ENCODE measurements at places on chromosomes 16 and 17.

- no peak for DNase-seq
Measured at GRCh38 chr16:77399546-77399945, 35.3 kb downstream of the ADAMTS18 start.

DNA sequence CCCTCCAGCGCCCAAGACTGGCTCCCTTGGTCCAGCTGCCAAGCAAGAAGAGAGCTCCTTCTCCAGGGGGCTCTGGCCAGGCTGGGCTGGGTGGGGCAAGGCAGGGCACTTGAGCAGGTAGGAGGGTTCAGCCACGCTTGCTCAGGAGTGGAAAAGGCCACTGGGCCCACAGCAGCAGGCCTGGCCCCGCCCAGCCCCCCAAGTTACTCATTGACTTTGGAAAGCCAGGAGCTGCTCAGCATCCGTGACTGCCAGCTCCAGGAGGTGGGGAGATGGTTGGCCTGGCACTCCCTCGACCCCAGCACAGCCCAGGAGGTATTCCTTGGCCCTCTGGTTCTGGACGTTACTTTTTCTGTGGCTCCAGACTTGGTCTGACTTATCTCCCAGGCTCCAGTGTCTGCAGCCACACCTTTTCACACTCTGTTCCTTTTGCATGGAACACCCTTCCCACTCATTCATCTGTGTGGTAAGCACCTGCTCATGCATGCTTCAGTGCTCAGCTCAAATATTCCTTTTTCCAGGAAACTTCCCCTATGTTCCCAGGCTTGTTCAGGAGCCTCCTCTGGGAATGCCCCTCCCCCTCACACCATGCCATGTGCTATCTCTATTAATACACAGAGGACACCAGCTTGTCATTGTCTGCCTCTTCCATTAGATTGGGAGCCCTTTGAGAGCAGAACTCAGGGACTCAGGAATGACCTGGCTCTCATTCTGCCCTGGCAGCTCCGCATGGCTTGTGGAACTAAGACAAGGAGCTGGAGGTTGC, at the start of gene CDH16:
Gene CDH16 (minus strand): TSS at position 83 of the 766 bp plus-strand sequence. CDS start 820 bp downstream, outside the sequence.
- DNase-seq, result no peak

- DNase-seq, result no peak
Measured at GRCh38 chr17:82237083-82237745, 8.4 kb downstream of the SLC16A3 start.

- no peak for DNase-seq
Measured at GRCh38 chr17:2405247-2405926, 4.5 kb upstream of the MNT start.

DNA sequence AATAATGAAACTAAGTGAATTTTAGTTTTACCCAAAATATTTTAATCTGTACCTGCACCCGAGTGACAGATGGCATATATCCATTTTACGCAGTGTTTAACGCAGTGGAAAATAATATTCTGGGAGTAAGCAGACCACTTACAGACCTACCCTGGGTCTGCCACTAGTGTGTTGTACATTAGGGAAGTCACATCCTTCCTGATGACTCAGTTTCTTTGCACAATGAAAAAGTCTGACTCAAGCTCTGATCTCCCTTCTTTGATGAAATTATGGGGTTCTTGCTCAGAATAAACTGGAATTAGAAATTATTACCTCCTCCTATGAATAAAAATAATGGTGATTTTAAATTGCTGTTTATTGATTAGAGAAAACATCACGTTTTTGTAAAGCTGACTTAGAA, 123.2 kb upstream of the AXIN2 start:
- DNase-seq, result no peak

DNA sequence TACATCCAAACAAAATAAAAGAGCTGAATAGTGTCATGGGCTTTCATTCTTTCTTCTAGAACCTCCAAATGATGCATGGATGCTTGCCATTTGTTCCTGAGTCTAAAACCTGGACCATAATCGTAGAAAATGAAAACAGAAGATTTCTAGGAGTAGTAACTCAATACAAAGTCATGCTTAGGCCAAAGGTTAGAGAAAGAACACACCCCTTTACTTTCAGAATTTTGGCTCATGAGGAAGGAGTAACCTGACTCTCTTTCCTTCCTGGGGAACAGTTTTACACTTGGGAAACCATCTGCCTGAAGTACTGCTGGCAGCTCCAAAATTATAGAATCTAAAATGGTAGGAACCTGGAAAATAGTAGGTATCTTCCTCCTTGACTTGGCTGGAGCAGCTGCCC, 137.2 kb downstream of the SNX11 start:
- no peak for DNase-seq

DNA sequence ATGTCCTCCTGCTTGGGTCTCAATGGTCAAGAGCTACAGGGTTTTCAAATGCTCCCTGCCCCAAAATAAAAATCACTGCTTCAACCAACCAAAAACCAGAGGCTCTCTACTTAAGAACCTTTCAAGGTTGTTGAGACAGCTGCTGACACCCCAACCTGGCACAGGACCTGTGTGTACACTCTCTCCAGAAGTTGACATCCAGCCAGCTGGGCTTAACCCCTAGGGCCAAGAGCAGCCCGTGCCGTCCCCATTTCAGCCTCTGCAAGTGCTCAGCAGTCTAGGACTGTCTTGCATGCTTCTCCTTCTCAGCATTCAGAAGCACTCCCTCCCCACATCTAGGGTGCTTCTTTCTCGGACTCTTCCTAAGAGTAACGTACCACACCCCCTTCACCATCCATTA, 59.0 kb upstream of the TRAP1 start:
- no peak for DNase-seq

GRCh38 chr17:77304746-77305473, 164.1 kb downstream of the SEC14L1 start:
- no peak for DNase-seq

GRCh38 chr17:67637901-67638641, 79.7 kb upstream of the NOL11 start:
- no peak for DNase-seq

DNA sequence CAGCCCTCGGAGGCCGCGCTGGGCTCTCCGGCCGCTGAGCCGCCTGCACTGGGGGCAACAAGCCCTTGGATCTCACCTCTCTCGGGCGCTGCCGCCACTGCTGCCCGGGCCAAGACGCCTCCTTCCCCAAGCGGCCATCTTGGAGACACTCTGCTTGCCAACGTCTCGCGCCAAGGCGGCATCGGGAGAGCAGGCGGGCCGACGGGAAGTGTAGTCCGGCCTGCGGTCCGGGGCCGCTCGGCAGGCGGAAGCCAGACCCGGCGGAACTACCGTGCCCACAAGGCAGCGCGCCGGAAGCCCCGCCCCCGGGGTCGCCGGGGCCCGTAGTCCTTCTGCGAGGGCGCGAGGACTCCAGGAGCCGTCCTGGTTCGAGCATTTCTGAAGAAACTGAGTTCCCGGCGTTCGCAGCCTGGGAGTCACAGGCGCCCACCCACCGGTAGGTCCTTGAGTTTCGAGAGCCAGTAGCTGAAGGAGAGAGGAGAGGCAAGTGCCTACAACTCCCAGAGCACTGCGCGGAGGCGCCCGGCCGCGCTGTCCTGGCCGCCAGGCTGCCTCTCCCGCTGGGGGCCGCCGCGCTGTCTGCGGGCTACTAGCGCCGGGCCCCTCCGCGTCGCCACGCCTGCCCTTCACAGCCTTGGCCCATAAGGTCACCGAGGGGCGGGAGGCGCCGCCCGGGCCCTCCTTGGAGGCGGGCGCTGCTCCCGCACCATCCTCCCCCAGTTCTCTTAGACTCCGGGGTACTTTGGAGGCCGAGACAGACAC, at the start of gene TMEM11:
Gene TMEM11 (minus strand): TSS at position 147 of the 762 bp plus-strand sequence. CDS start 9 bp downstream, at position 138.
- DNase-seq, result peak; percentile 71

GRCh38 chr16:7227229-7227721, 105.4 kb upstream of the RBFOX1 start:
- DNase-seq, result no peak

DNA sequence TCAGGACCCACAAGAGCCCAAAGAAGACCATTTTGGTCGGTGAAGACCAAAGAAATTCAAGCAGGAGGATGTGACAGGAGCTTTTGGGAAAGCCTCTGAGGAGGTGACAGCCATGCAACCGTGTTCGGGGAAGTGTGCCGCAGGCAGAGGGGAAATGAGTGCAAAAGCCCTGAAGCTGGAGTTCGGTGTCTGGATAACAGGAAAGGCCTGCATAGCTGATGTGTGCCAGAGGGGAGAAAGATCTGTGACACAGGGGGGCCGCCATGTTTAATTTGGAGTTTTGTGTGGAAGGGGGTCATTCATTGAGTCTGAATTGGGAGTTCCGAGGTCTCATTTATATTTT, 870 bp upstream of the ZC3H7A start:
- no peak for DNase-seq

DNA sequence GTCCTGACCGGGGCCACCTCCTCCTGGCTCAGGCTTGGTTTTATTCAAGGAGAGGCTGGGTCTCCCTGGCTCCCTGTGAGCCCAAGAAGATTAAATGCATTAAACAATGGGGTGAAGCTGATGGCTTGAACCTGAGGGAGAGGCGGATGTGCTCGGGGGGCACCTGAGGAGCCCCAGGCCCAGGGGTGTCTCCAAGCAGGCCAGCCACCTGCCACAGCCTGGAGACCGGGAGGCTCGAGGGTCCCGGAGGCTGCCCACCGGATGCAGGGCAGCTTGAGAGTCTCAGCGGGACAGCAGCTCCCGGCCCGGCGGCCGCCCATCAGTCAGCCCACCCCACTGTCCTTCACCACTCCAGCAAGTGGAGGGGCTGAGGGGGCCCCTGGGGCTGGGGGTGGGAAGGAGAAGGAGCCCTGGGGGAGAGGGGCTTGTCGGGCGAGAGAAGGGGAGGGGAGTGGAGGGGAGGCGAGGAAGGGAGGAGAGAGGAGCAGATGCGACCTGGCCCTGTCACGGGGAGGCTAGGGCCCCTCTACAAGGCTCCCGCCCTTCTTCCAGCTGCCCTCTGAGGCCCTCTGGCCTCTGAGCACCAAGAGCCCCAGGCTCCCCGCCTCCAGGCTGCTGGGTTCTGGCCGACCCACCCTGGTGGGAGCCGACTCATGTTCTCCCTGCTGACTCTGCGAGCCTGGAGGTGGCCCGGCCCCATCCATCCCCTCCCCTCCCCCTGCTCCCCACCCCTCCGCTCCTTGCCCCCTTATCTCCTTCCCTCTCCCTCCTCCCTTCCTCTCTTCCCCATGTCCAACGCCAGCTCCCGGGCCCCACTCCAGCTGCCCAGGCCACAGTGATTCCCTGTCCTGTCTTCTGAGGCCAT, 13.2 kb downstream of the CD7 start:
- no peak for DNase-seq

DNA sequence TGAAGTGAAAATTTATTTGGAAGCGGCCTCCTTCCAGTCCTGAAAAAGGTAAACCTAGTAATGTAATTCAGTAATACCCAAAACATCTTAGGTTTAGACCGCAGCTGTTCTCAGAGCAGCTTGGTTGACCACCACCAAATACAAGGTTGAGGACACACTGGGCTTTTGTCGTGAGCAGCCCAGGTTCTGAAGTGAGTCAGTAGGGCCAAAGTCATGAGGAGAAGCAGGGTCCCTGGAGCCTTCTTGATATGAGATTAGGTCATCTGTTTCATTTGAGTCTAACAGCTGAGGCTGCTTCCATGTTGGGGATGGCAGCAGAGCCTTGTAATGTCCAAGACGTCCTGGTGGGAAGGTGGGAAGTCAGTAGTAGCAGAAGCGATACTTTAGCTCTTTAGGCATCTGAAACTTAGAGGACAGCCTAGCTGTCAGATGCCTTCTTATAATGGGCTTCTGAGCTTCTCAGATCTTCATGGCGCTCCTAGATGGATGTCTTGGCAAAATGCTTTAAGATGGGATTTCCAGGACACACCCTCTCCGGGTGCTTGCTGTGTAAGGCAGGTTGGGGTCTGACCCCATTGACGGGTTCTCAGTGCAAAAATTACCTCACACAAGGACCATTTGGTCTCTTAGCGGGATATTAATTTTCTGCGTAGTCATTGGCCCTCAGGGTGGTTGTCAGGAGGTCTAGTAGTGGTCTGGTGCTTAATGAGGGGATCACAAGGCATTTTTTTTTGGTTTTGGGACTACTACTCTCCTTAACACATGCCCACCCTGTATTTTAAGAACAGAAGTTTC, 2.4 kb downstream of the ALKBH5 start:
- DNase-seq, result no peak

GRCh38 chr17:13044572-13045065, 26.8 kb upstream of the ELAC2 start:
- DNase-seq, result no peak

GRCh38 chr17:71315568-71315967, 805.3 kb upstream of the SOX9 start:
- DNase-seq, result no peak

DNA sequence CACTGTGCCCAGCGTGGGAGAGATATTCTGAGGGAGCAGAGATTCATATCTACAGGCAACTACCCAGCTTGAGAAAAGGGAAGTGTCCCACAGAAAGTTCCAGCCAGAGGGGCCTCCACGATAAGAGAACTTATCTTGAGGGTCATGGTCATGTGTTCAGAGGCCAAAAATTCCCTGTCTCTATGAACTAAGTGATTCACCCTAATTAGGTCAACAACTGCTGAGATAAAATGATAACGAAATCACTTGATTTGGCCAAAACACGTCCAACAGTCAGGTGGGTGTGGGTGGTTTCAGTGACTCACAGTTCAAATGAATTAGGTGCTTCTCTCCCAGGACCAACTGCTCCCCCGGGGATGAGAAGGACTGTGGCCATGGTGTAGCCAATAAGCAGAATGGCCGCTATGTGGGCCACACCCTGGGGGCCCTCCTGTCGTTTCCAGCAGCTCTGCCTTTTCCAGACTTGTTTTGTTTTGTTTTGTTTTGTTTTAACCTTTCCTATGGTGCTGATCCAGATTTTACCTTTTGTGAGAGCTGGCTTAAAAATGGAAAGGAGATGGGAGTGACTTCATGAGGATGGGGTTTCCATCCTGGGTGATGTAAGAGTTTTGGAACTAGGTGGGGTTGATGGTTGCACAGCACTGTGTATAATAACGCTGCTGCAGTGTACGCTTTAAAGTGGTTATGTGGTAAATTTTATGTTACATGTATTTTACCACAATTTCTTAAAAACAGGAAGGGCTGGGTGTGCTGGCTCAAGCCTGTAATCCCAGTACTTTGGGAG, 8.7 kb downstream of the DNAI2 start:
- no peak for DNase-seq

DNA sequence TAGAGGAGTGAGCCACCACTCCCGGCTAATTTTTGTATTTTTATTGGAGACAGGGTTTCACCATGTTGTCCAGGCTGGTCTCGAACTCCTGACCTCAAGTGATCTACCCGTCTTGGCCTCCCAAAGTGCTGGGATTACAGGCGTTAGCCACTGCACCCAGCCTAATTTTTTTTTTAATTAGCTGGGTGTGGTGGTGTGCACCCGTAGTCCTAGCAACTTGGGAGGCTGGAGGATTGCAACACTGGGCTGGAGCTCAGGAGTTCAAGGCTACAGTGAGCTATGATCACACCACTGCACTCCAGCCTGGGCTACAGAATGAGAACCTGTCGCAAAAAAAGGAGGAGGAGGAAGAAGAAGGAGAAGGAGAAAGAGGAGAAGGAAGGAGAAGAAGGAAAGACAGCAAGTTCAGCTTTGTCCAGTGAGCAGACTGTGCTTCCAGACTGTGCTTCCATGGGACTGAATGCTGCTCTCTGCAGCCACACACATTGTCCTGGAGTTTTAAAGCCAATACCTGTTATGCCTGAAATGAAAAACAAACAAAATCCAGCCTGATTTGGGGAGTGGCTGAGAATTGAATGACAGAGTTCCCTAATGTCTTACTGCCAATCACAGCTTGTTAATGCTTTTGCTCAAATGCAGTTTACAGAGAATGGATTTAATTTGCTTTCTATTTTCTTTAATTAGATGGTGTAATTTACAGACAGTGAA, 2.8 kb upstream of the TNFRSF13B start:
- no peak for DNase-seq
